Upper lobe of right lung (tissue), 1 donor: ENCODE measurements at places on chromosomes 1 and 21. TPM values are rescaled to one million over a fixed set of nuclear protein-coding genes. Genes with fewer than 3 reads are reported as not detected.

DNA sequence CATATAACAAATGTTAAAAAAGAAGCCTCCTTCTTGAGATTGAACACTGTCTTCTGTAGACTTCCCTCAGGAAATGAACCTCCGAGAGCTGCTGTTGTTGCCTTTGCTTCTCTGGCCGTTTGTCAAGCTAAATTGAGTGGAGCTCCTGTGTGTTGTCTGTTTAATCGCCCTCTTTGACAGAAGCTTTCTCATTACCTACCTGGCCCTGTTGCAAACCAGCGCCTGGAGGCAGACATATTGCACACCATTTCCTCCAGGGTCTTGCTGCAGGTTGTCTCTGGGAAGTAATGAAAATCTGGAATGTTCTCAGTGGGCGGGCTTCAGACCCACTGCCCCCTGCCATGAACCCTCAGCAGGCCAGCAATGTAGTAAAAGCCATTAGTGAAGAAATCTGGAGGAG lies 83.3 kb downstream of the GABPA start:
- no peak for DNase-seq
- no peaks in the 10 kb centered on the region for H3K36me3 ChIP-seq
- no peak overlapping the region for H3K4me3 ChIP-seq
- no peaks in the 10 kb centered on the region for H3K27me3 ChIP-seq
- no peak overlapping the region for H3K27ac ChIP-seq

DNA sequence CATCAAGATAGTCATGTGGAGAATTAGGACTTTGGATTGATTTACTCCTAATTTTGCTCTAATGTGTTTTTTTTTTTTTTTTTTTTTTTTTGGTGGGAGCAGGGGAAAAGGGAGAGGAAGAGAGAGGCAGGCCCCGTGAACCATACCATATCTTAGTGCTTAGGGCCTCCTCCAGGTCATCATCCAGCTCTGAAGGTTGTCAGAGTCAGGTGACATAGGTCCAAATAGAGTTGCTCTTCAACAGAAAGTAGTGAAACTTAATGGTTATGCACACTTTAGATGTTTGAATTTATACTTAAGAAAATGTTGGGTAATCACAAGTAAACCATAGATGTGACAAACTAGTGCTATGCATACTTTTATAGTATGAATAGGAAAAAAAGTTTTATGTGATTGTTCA lies 32.2 kb downstream of the CXADR start:
- DNase-seq = no peak
- H3K27me3 ChIP-seq = no peaks in the 10 kb centered on the region
- no peak overlapping the region for H3K4me3 ChIP-seq
- H3K27ac ChIP-seq = no peak overlapping the region
- H3K36me3 ChIP-seq = no peaks in the 10 kb centered on the region
- H3K4me1 ChIP-seq = peaks cover 5% of the 10 kb centered on the region

GRCh38 chr1:173489929-173490328 lies 12.8 kb downstream of the PRDX6 start:
- peaks cover 50% of the 10 kb centered on the region for H3K36me3 ChIP-seq
- DNase-seq = no peak
- no peaks in the 10 kb centered on the region for H3K4me1 ChIP-seq

GRCh38 chr1:56190806-56191365 lies 388.5 kb downstream of the PLPP3 start:
- no peak overlapping the region for H3K27ac ChIP-seq
- no peak for DNase-seq
- no peak overlapping the region for H3K4me3 ChIP-seq
- H3K4me1 ChIP-seq = peaks cover 7% of the 10 kb centered on the region
- no peaks in the 10 kb centered on the region for H3K36me3 ChIP-seq

DNA sequence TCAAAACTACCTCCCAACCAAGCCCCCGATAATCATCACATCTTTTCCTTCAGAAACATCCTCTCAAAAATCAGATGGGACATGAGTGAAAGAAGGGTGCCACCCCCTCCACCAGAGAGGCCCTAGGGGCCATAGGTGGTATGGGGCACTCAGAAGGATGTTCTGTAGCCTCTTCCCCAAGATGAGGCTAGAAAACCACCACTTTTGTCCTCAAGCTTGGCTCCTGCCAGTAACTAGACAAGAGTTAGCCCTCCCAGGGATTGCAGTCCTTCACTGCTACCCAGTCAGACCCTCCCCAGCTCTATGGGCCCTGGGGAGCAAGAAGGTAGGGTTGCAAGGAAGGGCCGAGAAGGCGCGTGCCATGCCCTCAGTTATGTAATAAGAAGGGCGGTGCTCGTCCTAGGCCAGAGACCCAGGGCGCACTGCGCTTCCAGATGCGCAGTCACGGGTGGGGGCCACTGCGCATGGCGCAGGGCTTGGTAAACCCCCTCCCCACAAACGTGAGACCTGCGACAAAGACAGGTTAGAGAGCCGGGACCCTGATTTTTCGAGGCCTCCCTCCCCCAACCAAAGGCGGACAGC lies 69.7 kb downstream of the CD46 start:
- peaks cover 78% of the 10 kb centered on the region for H3K4me1 ChIP-seq
- peak overlapping the region; percentile 71 for H3K4me3 ChIP-seq
- DNase-seq = peak; percentile 62
- peaks cover 45% of the 10 kb centered on the region for H3K36me3 ChIP-seq
- H3K27me3 ChIP-seq = no peaks in the 10 kb centered on the region

- peaks cover 64% of the 10 kb centered on the region for H3K4me1 ChIP-seq
- peak overlapping the region; percentile 83 for H3K4me3 ChIP-seq
- H3K36me3 ChIP-seq = peaks cover 17% of the 10 kb centered on the region
- peak overlapping the region; percentile 91 for H3K27ac ChIP-seq
- no peak for DNase-seq
These were observed 450 bp downstream of the SDE2 start for GRCh38 chr1:225998560-225999226.

- H3K36me3 ChIP-seq = no peaks in the 10 kb centered on the region
- H3K4me1 ChIP-seq = peaks cover 20% of the 10 kb centered on the region
- H3K27ac ChIP-seq = no peak overlapping the region
- H3K4me3 ChIP-seq = no peak overlapping the region
- no peaks in the 10 kb centered on the region for H3K27me3 ChIP-seq
These were observed 12.6 kb downstream of the GBP5 start for GRCh38 chr1:89260042-89260441.

DNA sequence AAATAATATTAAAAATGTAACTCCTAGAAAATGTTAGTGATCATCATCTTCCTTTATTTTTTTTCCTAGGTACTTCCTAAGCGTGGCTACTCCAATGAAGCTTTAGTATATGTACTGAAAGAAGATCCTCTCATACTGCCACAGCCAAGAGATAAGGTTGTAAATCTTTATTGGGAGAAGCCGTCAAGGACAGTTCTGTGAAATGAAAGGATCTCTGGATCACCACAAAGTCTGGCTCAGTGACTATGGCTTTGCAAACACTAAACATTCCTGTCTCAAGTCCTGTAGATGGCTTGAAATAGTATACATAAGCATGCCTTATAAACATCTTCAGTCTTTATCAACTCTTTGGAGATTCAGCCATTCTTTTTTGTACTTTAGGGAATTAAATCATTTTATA lies 61.2 kb upstream of the DPH5 start:
- no peak for DNase-seq
- H3K36me3 ChIP-seq = no peaks in the 10 kb centered on the region
- H3K4me1 ChIP-seq = no peaks in the 10 kb centered on the region
- no peak overlapping the region for H3K4me3 ChIP-seq

DNA sequence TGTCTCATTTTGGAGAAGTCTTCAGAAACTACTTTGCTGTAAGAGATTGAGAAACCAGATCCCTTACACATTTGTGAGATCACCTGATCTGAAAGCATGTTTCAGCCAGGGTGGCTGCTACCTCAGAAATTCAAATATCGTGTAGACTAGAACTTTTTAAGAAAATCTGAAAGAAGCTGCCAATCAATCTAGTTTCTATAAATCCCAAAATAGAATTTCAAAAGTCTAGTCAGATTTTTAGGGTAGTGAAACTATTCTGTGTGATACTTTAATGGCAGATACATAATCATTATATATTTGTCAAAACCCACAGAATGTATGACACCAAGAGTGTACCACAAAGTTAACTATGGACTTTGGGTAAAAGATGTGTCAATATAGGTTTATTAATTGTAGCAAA lies 79.9 kb upstream of the PLPPR5 start:
- H3K4me3 ChIP-seq = no peak overlapping the region
- H3K27me3 ChIP-seq = no peaks in the 10 kb centered on the region
- H3K36me3 ChIP-seq = no peaks in the 10 kb centered on the region
- DNase-seq = no peak

DNA sequence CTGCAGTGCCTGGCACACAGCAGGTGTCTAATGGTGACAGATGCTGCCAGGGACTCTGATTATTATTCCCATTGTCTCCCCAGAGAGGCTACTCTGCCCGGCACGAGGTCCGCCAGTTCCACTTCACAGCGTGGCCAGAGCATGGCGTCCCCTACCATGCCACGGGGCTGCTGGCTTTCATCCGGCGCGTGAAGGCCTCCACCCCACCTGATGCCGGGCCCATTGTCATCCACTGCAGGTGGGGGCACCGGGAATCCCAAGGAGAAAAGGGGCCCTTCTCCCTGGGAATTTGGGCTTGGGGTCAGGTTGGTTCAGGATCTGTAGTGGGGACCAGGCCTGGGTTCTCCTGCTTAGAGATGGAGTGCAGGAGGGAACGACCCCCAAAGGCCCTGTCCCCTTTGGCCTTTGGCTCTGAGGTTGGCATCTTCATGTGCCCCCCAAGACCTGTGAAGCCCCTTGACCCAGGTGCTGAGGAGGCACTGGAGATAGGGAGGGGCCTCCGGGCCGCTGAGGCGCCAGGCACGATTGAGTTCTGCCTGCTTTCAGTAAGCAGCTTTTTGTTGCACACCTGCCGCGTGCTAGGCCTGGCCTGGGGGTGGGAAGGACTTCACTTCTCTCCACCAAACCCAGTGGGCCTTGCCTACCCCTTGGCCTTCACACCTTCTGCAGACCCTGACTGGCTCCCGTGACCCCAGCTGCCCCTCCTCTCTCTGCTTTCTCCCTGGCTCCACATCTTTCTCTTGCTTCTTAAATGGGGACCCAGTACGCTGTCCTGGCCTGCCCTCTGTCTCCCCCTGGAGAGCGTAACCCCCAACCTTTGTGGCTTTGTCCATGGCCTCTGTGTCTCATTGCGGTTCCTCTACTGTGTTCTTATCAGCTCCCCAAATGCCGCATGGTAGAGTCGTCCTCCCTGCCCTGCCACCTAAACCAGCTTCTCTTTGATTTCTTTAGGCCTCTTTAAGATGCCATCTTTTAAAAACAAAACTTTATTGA lies 76.4 kb downstream of the PTPRU start:
- DNase-seq = peak; percentile 57
- H3K27me3 ChIP-seq = no peaks in the 10 kb centered on the region
- H3K36me3 ChIP-seq = peaks cover 15% of the 10 kb centered on the region

DNA sequence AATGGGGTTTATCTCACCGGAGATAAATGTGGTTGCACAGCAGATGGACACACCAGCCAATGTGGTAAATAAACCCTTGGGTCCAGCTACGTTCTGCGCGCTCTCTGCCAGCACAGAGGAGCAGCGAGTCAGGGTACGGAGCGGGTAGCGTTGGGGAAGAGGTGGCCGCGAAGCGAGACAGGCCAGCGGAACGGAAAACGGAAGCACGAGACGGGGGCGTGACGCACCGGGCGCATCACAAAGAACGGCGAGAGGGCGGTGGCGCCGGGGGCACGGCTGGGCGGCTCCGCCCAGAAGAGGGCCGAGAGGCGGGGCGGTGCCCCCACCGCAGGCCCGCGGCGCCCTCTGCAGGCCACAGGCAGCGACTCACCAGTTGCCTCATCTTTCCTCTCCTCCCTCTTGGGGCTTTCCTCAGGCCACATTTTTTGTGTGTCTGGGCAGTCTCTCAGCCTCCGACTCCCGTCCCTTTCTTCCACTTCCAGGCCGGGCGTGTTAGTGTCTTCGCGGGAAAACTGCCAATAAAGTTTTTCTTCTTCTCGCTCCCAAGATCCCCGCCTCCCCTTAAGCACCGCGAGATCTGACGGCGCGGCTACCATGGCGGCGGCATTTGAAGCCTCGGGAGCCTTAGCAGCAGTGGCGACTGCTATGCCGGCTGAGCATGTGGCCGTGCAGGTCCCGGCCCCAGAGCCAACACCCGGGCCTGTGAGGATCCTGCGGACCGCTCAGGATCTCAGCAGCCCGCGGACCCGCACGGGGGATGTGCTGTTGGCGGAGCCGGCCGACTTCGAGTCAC lies at the start of gene DDX20:
Gene DDX20 (plus strand): TSS at position 571 of the 793 bp plus-strand sequence. CDS start 24 bp downstream, at position 595.
- H3K36me3 ChIP-seq = peaks cover 29% of the 10 kb centered on the region
- H3K4me3 ChIP-seq = peak within 1 kb of the TSS; percentile 97
- H3K27me3 ChIP-seq = no peaks in the 10 kb centered on the region
- DNase-seq = peak; percentile 97
- peak within 1 kb of the TSS; percentile 94 for H3K27ac ChIP-seq
- H3K4me1 ChIP-seq = peaks cover 16% of the 10 kb centered on the region

GRCh38 chr1:72186733-72187307 lies 95.5 kb downstream of the NEGR1 start:
- no peaks in the 10 kb centered on the region for H3K4me1 ChIP-seq
- H3K27me3 ChIP-seq = no peaks in the 10 kb centered on the region
- no peaks in the 10 kb centered on the region for H3K36me3 ChIP-seq
- no peak overlapping the region for H3K27ac ChIP-seq
- H3K4me3 ChIP-seq = no peak overlapping the region
- no peak for DNase-seq

- no peak overlapping the region for H3K27ac ChIP-seq
- no peaks in the 10 kb centered on the region for H3K27me3 ChIP-seq
- no peak for DNase-seq
- no peak overlapping the region for H3K4me3 ChIP-seq
- peaks cover 5% of the 10 kb centered on the region for H3K36me3 ChIP-seq
- no peaks in the 10 kb centered on the region for H3K4me1 ChIP-seq
These were observed 6.7 kb downstream of the TRIM45 start for GRCh38 chr1:117114877-117115276.

GRCh38 chr1:153977250-153978240 lies at the start of gene JTB:
TSS of gene JTB (minus strand) at chr1:153977674. CDS start at chr1:153977252, 422 bp downstream.
- no peaks in the 10 kb centered on the region for H3K27me3 ChIP-seq
- peak within 1 kb of the TSS; percentile 95 for H3K27ac ChIP-seq
- peak; percentile 95 for DNase-seq
- peaks cover 47% of the 10 kb centered on the region for H3K36me3 ChIP-seq
- peaks cover 17% of the 10 kb centered on the region for H3K4me1 ChIP-seq

GRCh38 chr1:5554784-5555183 lies 437.4 kb downstream of the NPHP4 start:
- no peak overlapping the region for H3K4me3 ChIP-seq
- H3K27ac ChIP-seq = no peak overlapping the region
- no peaks in the 10 kb centered on the region for H3K36me3 ChIP-seq
- no peaks in the 10 kb centered on the region for H3K27me3 ChIP-seq
- H3K4me1 ChIP-seq = no peaks in the 10 kb centered on the region
- DNase-seq = no peak

- peaks cover 30% of the 10 kb centered on the region for H3K27me3 ChIP-seq
- no peaks in the 10 kb centered on the region for H3K4me1 ChIP-seq
- no peak for DNase-seq
These were observed 65.6 kb upstream of the TTC34 start for GRCh38 chr1:2867087-2867425.

The MYBPH gene
- not detected for total RNA-seq

The FALEC gene
- 1.0 TPM for total RNA-seq

The WDR77 gene
- total RNA-seq = 20.1 TPM

The OLFM3 gene
- total RNA-seq = not detected

The CAMK1G gene
- 1.4 TPM for total RNA-seq

The ALPL gene
- 164 TPM for total RNA-seq

The PRELP gene
- 91.8 TPM for total RNA-seq

The CRABP2 gene
- 1.4 TPM for total RNA-seq

The S100A7 gene
- total RNA-seq = not detected

The SLC45A1 gene
- total RNA-seq = 1.9 TPM

The LCE1B gene
- total RNA-seq = not detected

The PDZK1 gene
- total RNA-seq = 0.67 TPM

The S100A9 gene
- 418 TPM for total RNA-seq

The FAM151A gene
- total RNA-seq = not detected

The MYCBP gene
- total RNA-seq = 12.9 TPM
